ENCODE measurements at places on chromosomes 6 and 20.

DNA sequence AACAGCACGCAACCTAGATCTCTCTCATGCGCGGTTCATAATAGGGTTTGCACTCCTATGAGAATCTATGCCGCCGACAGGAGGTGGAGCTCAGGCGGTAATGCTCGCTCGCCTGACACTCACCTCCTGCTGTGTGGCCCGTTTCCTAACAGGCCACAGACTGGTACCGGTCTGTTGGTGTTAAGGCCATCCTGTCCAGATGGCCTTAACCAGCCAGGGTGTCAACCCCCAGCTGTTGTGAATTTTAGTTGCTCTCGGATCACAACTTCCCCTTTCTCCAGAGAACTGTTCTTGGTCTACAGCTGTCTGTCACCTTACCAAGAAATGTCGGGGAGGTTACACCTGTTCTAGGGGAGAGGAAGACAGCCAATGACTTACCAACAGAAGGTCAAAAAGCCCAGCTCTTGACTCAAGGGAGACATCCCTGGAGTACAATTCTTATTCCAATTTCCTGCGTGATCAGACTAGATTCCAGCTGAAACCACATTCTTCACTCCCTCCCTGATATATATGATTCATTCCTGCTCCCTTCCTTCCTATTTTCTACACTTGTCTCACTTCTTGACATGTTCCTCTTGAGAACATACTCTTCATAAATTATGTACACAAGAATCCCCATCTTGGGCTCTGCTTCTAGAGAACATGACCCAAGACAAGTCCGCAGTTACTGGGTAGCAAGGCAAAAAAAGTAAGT is 23.1 kb upstream of the DNAAF9 start:
- no peak for DNase-seq

GRCh38 chr6:106094261-106094963 is 8.3 kb downstream of the PRDM1 start:
- no peak for DNase-seq

DNA sequence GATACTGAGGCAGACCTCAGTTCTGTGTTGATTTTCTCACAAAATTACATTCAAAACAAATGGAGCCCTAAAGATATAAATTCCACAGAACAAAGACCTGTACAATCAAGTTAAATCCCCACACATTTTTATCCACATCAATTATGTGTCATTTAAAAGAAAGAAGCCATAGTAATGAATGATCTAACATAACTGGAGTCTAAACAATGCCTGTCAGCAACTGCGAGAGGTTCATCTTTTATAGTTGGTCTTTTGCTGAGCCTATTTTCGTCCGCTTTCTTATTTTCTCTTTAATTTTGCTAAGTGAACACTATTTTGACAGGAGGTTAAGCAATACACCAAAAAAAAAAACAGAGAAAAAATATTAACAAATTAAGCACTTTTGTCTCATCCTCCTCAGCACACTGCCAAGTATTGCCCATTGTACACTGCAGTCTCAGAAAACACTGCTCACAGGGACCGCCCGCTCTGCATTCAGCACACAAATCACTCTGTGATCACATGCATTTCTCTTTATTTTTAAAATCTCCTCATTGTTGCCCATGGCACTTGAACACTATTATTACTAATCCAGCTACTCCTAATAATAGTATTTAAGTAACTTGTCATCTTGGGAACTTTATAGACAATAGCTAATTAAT is 140.8 kb downstream of the BTBD9 start:
- DNase-seq = no peak

DNA sequence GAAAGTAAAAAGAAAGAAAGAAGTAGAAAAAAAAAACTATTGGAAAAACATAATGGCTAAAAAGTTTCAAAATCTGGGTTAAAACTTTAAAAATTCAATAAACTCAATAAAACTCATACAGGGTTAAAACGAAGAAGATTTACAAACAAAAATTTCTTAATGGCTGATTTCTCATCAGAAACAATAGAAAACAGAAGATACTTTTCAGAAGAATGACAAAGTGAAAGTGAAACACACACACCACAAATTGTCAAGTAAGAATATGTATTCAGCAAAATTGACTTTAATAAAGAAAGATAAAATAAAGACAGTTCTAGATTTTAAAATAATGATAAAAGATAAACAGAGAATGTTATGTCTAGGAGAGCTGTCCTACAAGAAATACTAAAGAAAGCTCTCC is 618.9 kb upstream of the GJE1 start:
- no peak for DNase-seq

DNA sequence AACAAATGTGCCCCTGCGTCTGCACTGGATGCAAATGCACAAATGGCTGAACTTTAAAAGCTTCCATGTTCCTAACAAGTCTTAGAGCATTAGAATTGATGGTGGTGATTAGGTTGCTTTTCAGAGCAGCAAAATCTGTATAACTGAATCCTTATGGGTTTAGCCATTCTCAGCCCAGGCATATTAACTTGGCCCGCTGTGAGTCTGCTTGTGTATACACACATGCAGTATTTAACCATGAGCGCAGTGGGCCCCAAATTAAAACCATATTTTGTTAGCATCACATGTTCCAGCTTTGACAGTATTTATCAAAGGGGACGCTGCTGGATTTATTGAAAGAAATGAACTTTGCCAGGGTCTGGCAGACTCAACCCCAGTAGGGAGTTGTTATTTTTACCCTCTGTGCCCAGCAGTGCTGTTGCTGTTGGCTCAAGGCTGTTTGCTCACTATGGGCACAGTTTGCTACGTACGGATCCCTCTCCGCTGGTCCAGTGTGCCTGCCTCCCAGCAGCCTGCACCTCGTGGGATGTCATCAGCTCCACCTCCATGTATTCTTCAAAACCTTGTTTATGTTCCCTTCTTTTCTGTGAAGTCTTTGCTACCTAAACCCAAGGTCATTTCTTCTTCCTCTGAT is 144.7 kb downstream of the QRSL1 start:
- DNase-seq = no peak

DNA sequence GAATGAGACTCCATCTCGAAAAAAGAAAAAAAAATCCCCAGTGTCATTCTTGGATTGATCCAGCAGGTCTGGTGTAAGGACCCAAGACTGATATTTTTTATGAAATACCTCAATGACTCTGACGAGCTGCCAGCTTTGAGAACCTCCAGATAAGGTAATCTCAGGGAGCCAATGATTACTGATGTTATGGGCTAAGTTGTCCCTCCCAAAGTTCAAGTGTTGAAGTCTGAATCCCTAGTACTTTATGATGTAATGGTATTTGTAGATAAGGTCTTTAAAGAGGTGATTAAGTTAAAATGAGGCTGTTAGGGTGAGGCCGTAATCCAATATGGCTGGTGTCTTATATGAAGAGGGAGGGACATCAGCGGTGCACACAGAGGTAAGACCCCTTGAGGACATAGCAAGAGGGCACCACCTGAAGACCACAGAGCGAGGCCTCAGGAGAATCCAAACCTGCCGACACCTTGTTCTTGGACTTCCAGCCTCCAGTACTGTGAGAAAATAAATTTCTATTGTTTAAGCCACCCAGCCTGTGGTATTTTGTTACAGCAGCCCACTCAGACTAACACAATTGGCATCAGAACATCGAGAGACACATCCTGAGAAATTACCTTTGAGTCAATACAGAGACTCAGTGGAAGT is 19.7 kb upstream of the DDO start:
- DNase-seq = no peak

- DNase-seq = no peak
Observed at GRCh38 chr20:45206725-45207124, at the start of gene SEMG1. TSS of gene SEMG1 (plus strand) at chr20:45207033. CDS start at chr20:45207054, 21 bp downstream.

- DNase-seq = no peak
Observed at GRCh38 chr6:154161689-154162088, 122.6 kb downstream of the OPRM1 start.

- no peak for DNase-seq
Observed at GRCh38 chr6:4041480-4041879, 37.5 kb downstream of the FAM217A start.

DNA sequence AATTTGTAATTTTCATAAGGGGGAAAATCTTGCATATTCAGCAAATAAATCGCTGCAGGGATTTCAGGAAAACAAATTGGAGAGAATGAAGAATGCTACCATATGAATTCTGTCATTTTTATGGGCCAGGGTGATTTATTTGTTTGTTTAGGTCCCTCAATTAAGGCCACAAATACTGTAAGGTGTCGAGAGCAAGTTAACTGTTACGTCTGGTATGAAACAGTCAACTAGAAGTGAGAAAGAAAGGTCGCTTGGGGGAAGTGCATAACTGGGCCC is 166.9 kb upstream of the TSHZ2 start:
- no peak for DNase-seq

DNA sequence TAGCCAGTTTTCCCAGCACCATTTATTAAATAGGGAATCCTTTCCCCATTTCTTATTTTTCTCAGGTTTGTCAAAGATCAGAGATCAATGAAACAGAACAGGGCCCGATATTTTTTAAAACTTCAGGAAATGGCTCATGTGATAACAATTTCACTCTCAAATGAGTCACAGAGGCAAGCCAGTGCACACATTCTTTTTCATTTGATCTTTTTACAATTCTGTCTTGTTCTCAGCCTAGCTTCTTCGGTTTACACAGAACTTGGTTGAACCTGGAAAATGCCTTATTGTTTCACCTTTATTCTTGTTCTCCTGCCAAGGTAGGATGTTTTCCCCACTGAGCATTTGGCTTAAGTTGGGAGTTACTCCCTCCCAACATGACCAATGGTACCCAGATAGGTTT is 258.9 kb downstream of the COL12A1 start:
- DNase-seq = no peak

GRCh38 chr6:129031051-129031599 is 148.2 kb downstream of the LAMA2 start:
- DNase-seq = no peak

- DNase-seq = no peak
Observed at GRCh38 chr20:19502169-19502568, 255.9 kb upstream of the RIN2 start.

GRCh38 chr6:5486214-5486613 is 224.9 kb downstream of the FARS2 start:
- DNase-seq = no peak

DNA sequence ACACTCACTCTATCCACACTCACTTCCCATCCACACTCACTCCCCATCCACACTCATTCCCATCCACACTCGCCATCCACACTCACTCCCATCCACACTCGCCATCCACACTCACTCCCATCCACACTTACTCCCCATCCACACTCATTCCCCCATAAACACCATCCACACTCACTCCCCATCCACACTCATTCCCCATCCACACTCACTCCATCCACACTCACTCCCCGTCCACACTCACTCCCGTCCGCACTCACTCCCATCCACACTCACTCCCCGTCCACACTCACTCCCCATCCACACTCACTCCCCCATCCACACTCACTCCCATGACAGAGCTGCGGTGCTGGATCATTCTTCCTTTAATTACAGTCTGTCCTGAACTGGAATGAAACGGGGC is 17.1 kb downstream of the THBS2 start:
- DNase-seq = no peak

GRCh38 chr6:143399775-143400174 is 50.7 kb downstream of the ADAT2 start:
- DNase-seq = no peak

GRCh38 chr6:111114087-111114443 is 26.8 kb downstream of the SLC16A10 start:
- no peak for DNase-seq

DNA sequence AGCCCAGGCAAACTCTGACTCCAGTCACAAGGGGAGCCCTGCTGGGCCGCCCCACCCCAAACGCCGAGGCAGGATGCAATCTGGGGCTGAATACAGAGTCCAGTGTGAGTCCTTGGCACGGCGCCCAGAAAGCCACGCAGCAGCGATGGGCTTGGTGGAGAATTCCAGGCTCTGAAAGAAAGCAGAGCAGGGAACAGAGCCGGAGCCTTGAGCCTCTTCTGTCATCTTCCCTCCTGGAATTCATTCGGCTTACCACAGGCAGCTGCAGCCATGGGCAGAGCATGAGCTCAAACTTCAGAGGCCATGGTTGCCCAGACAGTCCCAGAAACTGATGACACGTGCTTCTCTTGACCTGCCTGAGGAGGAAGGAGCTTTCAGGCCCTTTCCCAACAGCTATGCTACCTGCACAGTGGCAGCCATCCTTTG is 441.1 kb upstream of the JARID2 start:
- DNase-seq = peak; percentile 51

DNA sequence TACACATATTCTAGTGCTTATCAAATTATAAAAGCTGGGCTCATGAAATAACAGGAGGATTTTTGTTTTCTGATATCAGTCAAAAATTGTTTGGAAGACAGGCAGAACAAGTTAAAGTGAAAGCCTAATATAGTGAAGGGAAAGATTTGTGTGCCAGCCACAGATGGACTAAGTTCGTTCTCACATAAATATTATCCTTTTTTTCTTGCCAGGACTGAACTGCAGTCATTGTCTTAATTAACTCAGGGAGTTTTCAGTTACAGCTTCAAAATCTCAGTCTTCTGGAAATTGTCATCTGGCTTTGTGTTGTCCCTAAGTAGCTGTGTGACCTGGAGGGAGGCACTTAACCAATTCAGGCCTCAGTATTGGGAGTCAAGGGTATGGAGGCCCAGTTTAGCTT is 40.7 kb downstream of the PLCB4 start:
- DNase-seq = no peak

DNA sequence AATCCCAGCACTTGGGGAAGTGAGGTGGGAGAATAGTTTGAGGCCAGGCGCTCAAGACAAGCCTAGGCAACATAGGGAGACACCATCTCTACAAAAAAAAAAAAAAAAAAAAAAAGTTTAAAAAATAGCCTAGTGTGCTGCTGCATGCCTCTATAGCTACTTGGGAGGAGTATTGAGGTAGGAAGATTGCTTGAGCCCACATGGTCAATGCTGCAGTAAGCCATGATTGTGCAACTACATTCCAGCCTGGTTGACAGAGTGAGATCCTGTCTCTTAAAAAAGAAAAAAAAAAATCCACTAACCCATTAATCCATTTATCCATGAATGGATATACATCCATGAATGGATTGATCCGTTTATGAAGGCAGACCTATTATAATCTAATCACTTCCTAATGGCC is 1064.6 kb upstream of the EYS start:
- no peak for DNase-seq

DNA sequence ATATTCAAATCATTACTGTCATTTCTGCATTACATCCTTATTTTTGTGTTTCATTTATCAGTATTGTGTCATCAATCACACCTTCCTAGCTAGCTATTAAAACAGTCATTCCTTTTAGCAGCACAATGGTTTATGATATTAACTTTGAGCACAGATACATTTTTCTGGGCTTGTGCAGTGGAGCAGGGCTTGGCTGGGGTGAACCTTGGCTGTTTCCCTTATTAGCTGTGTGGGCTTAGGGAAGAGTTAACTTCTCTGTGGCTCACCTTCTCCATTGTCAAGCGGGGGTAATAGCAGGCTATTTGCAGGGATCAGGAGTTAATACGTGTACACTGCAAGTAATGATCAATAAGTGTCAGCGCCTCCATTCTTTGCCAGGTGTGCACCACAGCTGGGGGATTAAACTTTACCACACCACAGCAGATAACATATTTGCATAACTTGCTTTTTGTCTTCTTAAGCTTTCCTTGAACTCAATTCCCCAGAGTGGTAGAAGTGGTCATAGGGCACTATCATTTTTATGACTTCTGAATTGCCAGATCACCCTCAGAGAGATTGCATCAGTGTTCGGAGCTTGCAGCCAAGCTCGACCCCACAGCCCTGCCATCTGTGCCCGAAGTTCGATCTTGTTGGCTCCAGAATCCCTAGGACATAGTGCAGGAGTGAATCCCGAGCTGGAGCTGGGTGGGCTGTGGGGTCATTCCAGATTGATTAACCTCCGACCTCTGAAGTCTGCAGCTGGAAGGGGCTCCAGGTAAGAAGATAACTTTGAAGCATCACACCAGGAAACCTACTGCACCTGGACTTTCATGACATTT is 1.5 kb upstream of the PYGB start:
- no peak for DNase-seq
